ENCODE measurements at places on chromosomes 4 and X. TPM values are rescaled to one million over a fixed set of nuclear protein-coding genes. Genes with fewer than 3 reads are reported as not detected.

GRCh38 chr4:104942990-104943743, 203.5 kb upstream of the TET2 start:
- DNase-seq, result no peak
- no peaks in the 10 kb centered on the region for H3K36me3 ChIP-seq
- H3K27me3 ChIP-seq, result peaks cover 1% of the 10 kb centered on the region

- H3K27me3 ChIP-seq, result peaks cover 38% of the 10 kb centered on the region
- H3K4me3 ChIP-seq, result no peak overlapping the region
These were observed 161.7 kb downstream of the BTC start for GRCh38 chr4:74632634-74633033.

- H3K27ac ChIP-seq, result peak overlapping the region; percentile 35
- H3K4me1 ChIP-seq, result peaks cover 11% of the 10 kb centered on the region
- no peaks in the 10 kb centered on the region for H3K36me3 ChIP-seq
- no peak overlapping the region for H3K4me3 ChIP-seq
- no peak for DNase-seq
These were observed 168.8 kb downstream of the RCHY1 start for GRCh38 chr4:75345423-75345822.

DNA sequence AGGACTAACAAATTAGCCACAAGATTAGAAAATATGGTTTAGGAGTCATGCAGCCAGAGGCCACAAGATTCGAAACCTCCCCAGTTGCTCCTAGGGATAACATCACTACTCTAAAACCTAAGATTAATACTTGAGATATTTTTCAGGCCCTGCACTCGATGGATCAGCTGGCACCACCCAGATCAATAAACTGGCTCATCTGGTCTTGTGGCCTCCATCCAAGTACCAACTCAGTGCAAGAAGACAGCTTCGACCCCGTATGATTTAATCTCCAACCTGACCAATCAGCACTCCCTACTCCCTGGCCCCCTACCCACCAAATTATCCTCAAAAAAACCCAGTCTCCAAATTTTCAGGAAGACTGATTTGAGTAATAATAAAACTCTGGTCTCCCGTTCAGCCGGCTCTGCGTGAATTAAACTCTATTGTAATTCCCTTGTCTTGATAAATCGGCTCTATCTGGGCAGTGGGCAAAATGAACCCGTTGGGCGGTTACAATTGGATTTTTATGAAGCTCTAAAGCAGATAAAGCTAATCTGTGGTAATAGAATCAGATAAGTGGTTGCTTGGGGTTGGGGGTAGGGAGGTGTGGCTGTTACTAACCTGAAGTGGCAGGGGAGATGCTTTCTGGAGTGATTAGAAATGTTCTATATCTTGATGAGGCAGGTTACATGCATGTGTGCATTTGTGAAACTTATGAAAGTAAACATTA, 91.8 kb upstream of the ATXN3L start:
- H3K4me3 ChIP-seq, result no peak overlapping the region
- H3K27me3 ChIP-seq, result no peaks in the 10 kb centered on the region
- no peak for DNase-seq
- H3K36me3 ChIP-seq, result peaks cover 5% of the 10 kb centered on the region
- peaks cover 16% of the 10 kb centered on the region for H3K4me1 ChIP-seq
- no peak overlapping the region for H3K27ac ChIP-seq

DNA sequence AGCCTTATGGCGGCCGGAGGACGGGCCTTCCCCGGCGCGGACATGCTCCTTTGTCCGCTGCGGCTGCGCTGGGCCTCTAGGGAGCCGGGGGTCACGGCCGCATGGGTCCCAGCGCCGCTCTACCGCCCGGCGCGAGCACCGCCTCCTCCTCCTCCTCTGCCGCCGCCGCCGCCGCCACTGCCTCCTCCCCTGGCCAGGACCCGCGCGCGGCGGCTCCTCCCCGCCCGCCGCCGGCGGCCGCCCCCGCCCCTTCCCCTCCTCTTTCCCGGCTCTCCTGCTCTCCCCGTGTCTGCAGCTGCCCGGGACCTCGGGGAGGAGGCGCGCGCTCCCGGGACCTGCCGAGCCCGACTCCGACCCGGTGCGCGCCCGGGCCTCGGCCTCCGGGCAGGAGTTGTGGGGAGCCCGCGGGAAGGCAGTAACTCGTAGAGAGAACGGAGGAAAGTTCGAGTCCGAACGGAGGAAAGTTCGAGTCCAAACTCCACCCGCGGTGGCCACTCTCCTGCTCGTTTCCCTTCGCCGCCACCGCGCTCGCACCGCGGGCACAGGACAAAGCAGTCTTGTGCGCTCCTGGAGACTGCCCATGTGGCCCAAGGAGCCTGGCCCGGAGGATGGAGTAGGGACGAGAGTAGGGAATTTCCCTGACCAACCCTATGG, at the start of gene ADGRA3:
Gene ADGRA3 (minus strand): TSS at position 179 of the 654 bp plus-strand sequence. CDS start 282 bp downstream, outside the sequence.
- peak; percentile 40 for DNase-seq
- H3K27me3 ChIP-seq, result no peaks in the 10 kb centered on the region
- H3K4me3 ChIP-seq, result peak within 1 kb of the TSS; percentile 95
- peaks cover 40% of the 10 kb centered on the region for H3K4me1 ChIP-seq

DNA sequence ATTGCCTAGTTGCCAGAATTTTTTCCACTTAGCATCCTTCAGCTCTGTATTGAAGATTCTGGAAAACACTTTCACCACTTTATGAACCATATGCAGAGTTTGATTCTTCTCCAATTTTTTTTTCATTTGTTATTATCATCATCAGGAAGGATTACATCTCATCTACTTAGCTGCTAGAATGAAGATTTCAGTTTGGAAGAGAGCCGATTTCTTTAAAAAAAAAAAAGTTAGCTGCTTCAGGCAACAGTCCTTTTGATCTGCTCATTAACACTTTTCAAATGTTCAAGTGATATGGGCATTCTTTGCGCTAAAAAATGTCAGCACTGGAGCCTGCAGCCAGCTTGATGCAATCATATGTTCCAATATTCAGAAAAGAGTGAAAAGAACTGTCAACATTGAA, 76.2 kb downstream of the ANTXR2 start:
- DNase-seq, result no peak
- no peaks in the 10 kb centered on the region for H3K27me3 ChIP-seq
- H3K36me3 ChIP-seq, result peaks cover 48% of the 10 kb centered on the region
- H3K4me3 ChIP-seq, result no peak overlapping the region
- no peak overlapping the region for H3K27ac ChIP-seq
- H3K4me1 ChIP-seq, result peaks cover 36% of the 10 kb centered on the region

DNA sequence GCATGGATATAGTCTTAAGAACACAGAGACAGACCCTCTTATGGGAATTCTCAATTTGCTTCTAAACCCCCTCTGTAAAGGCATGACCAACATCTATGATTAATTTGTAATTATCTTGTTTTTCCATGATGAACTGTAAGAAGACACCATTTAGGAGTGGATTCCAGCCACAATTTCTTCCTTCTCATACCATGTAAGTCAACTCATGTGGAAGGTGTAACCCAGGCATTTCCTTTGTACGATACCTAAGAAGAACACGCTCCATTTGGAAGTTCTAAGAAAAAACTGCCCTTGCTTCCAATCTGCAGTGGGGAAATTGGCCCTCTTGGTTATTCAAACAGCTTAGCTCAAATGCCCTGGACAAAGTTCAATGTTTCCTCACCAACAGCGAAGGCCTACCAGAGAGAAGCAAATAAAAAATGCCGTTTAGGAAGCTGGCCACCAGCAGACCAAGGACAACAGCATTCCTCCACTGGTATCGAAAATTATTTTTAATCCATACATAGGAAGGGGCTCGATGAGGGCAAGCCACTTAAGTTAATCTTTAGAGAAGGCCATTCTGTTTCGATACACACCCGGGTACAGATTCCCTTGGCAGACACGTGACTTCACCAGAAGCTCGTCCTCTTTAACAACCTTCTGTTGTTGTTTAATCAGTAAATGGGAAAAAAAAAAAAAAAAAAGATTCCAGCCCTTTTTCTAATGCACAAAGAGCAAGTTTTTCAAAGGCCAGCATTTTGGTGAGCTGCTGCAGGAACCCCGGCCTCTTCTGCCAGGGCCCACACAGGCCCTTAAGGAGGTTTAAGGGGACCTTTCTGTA, 2.6 kb downstream of the DHRSX start:
- peaks cover 41% of the 10 kb centered on the region for H3K4me1 ChIP-seq
- H3K4me3 ChIP-seq, result peak overlapping the region; percentile 79
- H3K36me3 ChIP-seq, result no peaks in the 10 kb centered on the region
- no peaks in the 10 kb centered on the region for H3K27me3 ChIP-seq

- peaks cover 16% of the 10 kb centered on the region for H3K4me1 ChIP-seq
- DNase-seq, result no peak
- peak overlapping the region; percentile 33 for H3K27ac ChIP-seq
These were observed 194.6 kb upstream of the FTHL17 start for GRCh38 chrX:31266203-31267076.

DNA sequence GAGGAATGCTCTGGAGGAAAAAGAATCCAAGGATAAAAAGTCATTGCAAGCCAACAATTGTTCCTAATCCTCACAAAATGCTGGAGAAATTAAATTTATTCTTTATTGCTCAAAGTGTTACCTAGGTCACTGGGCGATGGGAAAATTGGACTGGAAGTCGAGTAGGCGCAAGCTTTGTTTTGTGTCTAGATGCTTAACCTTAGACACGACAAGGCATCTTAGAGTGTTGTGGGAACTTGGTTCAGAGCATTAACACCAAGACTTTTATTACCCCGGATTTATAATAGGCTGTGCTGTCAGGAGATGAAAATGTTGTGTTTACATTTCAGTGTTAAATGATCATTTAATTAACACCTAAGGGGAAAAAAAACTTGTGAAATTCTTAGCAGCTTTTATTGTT, 25.1 kb downstream of the SLIT2 start:
- peaks cover 52% of the 10 kb centered on the region for H3K4me1 ChIP-seq
- DNase-seq, result no peak
- no peak overlapping the region for H3K4me3 ChIP-seq
- H3K27ac ChIP-seq, result no peak overlapping the region

GRCh38 chr4:6909970-6910339, 329 bp downstream of the TBC1D14 start:
- H3K4me1 ChIP-seq, result peaks cover 22% of the 10 kb centered on the region
- no peaks in the 10 kb centered on the region for H3K36me3 ChIP-seq
- no peak overlapping the region for H3K27ac ChIP-seq
- no peak for DNase-seq
- H3K27me3 ChIP-seq, result peaks cover 3% of the 10 kb centered on the region

DNA sequence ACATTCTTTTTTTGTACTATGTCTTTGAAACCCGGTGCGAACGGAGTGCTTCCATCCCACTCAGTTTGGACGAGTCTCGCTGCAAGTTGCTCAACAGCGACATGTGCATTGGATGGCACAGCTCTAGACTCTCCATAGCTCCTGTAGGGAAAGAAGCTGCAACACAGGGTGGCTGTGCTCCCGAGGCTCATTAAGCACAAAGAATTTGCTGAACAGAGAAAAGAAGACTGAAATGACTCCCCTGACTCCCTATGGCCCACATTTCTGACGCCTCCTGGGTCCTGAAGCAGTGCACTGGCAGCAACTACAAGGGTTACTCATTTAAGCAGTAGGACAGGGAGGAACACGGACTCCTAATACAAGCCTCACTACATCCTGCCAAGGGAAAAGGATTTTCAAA, 127.4 kb downstream of the SH3RF1 start:
- H3K4me1 ChIP-seq, result peaks cover 52% of the 10 kb centered on the region
- DNase-seq, result no peak
- H3K27me3 ChIP-seq, result peaks cover 3% of the 10 kb centered on the region

DNA sequence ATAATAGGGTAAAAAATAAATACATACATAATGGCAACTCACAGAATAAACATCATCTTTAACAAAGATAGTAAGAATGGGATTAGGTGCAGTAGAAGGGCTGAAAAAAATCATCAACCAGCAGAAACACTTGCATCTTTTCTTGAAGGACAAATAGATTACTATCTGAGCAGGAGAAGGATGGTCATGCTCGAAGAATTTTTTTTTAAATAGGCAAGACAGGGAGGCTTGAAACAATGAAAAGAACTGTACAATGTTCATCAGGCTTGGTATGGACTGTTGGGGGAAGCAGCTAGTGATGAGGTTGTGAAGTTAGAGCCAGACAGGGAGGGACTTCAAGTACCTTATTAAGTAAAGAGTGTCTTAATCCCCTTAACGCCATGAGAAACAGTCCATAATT, 167.4 kb upstream of the LDB2 start:
- peaks cover 3% of the 10 kb centered on the region for H3K4me1 ChIP-seq
- H3K4me3 ChIP-seq, result peak overlapping the region; percentile 40
- peak; percentile 62 for DNase-seq
- peaks cover 5% of the 10 kb centered on the region for H3K36me3 ChIP-seq
- H3K27ac ChIP-seq, result peak overlapping the region; percentile 86
- no peaks in the 10 kb centered on the region for H3K27me3 ChIP-seq

CLTRN gene
- 0.17 TPM for total RNA-seq

UCP1 gene
- total RNA-seq, result not detected

JCHAIN gene
- 0.66 TPM for total RNA-seq

MGAT4D gene
- total RNA-seq, result not detected

SASH3 gene
- not detected for total RNA-seq

TLR10 gene
- total RNA-seq, result not detected

GPM6B gene
- total RNA-seq, result not detected

SYNPO2 gene
- 12.1 TPM for total RNA-seq

L1CAM gene
- total RNA-seq, result 82.5 TPM

XG gene
- total RNA-seq, result 0.17 TPM
